Testis (tissue), 5 donors: ENCODE measurements at places on chromosomes 2 and 18. TPM values are rescaled to one million over a fixed set of nuclear protein-coding genes. Genes with fewer than 3 reads are reported as not detected.
A peak's percentile ranks its signal among the peaks of the same experiment; 100 is the strongest.

FBXO36 gene
- 16.8 TPM for polyA plus RNA-seq

GRCh38 chr2:109692013-109692743 is 78.0 kb downstream of the SOWAHC start:
- DNase-seq = peak; percentile 22
- peaks cover 41% of the 10 kb centered on the region for H3K4me1 ChIP-seq
- peak overlapping the region; percentile 81 for H3K27ac ChIP-seq
- H3K27me3 ChIP-seq = no peaks in the 10 kb centered on the region
- no peaks in the 10 kb centered on the region for H3K36me3 ChIP-seq
- no peak overlapping the region for H3K4me3 ChIP-seq

TRABD2A gene
- polyA plus RNA-seq = 82.5 TPM

DSEL gene
- polyA plus RNA-seq = 2.7 TPM

ZBTB7C gene
- 14.1 TPM for polyA plus RNA-seq

DNA sequence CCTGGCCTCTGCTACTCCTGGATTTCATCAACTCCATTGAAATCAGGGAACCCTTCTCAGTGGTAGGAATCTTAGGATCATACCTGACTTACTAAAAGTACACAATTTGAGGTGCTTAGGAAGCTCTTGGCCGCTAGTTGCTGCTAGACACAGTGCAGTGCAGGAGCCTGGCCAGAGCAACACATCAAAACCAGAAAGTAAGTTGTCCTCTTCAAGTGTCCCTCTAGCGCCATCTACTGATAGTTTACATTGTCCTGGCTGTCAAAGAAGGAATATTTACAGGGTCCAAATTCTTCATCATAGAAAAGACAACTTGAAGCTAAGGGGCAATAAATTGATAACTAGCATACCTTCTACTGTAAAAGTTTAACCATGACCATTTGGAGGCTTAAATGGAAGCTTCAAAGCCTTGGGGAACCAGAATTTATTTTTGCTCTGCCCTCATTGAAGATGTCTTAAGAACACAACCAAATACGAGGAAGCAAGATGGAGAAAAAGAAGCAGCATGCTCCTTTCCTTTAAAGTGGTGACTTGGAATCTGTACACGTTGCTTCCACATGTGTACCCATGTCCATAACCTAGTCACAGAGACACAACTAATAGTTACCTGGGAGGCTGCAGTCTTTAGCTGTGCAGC is 889.1 kb upstream of the GCFC2 start:
- peak; percentile 87 for DNase-seq
- no peaks in the 10 kb centered on the region for H3K27me3 ChIP-seq
- no peak overlapping the region for H3K27ac ChIP-seq
- no peaks in the 10 kb centered on the region for H3K36me3 ChIP-seq
- no peak overlapping the region for H3K4me3 ChIP-seq
- no peaks in the 10 kb centered on the region for H3K4me1 ChIP-seq

GRCh38 chr2:211981451-211981850 is 557.2 kb downstream of the ERBB4 start:
- H3K4me3 ChIP-seq = no peak overlapping the region
- H3K36me3 ChIP-seq = no peaks in the 10 kb centered on the region
- H3K27ac ChIP-seq = no peak overlapping the region
- no peak for DNase-seq

CROCC2 gene
- polyA plus RNA-seq = 0.51 TPM

GRCh38 chr18:9474108-9474982 is 968 bp upstream of the RALBP1 start:
- no peak for DNase-seq
- H3K36me3 ChIP-seq = no peaks in the 10 kb centered on the region
- H3K4me3 ChIP-seq = peak overlapping the region; percentile 85
- H3K27ac ChIP-seq = peak overlapping the region; percentile 89
- H3K4me1 ChIP-seq = peaks cover 7% of the 10 kb centered on the region

DNA sequence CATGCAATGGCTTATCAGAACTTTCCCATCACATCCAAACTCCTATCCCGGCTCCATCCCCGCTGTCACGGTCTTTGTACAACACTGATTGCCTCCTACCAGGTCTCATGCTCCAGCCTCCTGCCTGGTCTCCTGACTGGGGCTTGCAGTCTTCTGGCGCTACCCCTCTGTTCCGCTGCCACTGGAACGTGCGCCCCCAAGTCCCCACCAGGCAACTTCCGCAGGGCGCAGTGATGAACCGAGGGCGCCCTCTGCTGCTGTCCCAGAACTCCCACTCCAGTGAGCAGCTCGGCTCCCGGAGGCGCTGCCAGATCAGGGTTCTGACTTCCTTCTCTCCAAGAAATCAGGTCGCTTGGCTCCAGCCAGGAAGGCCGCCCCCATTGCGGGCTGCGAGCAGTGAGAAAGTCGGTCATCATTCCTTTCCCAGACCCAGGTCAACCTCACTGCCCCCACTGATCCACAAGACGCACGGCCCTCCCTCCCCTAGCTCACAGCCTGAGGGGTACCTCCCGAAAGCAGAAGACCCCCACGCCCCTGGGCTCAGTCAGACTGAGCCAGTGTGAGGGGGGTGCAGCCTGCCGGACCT is 43.9 kb upstream of the RAB11FIP5 start:
- no peak overlapping the region for H3K4me3 ChIP-seq
- peak; percentile 72 for DNase-seq
- H3K27me3 ChIP-seq = no peaks in the 10 kb centered on the region

- DNase-seq = peak; percentile 68
- peak overlapping the region; percentile 30 for H3K4me3 ChIP-seq
- H3K4me1 ChIP-seq = peaks cover 3% of the 10 kb centered on the region
- H3K36me3 ChIP-seq = no peaks in the 10 kb centered on the region
Measured at GRCh38 chr18:26574958-26575864, 26.9 kb upstream of the KCTD1 start.

DNA sequence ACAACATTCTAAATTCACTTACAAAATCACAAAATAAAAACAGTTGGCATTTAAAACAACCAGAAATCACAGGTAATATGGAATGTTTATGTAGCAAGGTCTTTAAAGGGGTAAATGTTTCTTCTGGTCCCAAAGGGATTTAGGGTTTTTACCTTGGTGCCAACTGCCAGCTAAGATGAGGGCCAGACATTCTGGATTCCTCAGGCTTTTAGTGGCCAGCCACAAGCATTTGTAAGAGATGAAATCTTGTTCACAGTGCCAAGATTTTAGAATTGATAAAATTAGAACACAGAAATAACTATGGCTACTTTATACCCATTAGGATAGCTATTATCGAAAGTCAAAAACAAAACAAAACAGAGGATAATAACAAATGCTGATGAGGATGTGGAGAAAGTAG is 60.4 kb upstream of the CDKL4 start:
- H3K27me3 ChIP-seq = no peaks in the 10 kb centered on the region
- no peak for DNase-seq
- no peaks in the 10 kb centered on the region for H3K36me3 ChIP-seq
- H3K4me1 ChIP-seq = no peaks in the 10 kb centered on the region
- no peak overlapping the region for H3K27ac ChIP-seq

FIGN gene
- 3.5 TPM for polyA plus RNA-seq

ST6GAL2 gene
- 14.3 TPM for polyA plus RNA-seq

DNAJC5G gene
- polyA plus RNA-seq = 65.0 TPM

- no peak overlapping the region for H3K27ac ChIP-seq
- peaks cover 4% of the 10 kb centered on the region for H3K36me3 ChIP-seq
- no peaks in the 10 kb centered on the region for H3K27me3 ChIP-seq
- H3K4me1 ChIP-seq = no peaks in the 10 kb centered on the region
Measured at GRCh38 chr18:76894566-76895346, 72.4 kb downstream of the ZNF236 start.

- DNase-seq = no peak
- H3K4me1 ChIP-seq = no peaks in the 10 kb centered on the region
- no peaks in the 10 kb centered on the region for H3K27me3 ChIP-seq
- H3K27ac ChIP-seq = no peak overlapping the region
Measured at GRCh38 chr2:239545741-239546392, 145.0 kb upstream of the HDAC4 start.

IL36A gene
- polyA plus RNA-seq = not detected

DNA sequence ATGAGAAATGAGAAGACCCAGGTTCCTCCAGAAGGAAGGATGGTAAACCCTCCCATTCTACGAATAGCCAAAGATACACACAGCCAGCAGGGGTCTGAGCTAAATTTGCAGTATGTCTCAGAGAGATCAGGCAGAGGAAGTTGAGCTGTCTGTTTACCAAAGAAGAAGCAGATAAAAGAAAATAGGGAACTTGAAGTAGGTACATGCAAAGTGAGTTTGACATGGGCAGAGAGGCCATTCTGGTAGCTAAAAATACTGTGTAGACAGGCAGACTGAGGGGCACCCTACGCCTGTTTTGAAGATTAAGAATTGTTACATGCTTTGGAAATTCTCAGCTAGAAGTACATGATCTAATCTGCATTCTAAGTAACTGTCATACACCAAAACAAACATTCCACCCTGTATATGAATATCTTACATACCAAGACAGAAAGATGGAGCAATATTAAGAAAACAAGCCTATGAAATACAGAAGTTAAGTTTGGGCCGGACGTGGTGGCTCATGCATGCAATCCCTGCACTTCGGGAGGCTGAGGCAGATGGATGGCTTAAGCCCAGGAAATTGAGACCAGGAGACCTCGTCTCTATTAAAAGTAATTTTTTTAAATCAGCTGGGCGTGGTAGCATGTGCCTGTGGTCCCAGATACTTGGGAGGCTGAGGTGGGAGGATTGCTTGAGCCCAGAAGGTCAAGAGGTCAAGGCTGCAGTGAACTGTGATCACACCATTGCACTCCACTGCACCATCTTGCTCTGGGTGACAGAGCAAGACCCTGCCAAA is 157.9 kb downstream of the ANKRD44 start:
- no peaks in the 10 kb centered on the region for H3K27me3 ChIP-seq
- no peaks in the 10 kb centered on the region for H3K36me3 ChIP-seq
- H3K27ac ChIP-seq = no peak overlapping the region
- DNase-seq = no peak
- no peak overlapping the region for H3K4me3 ChIP-seq
- no peaks in the 10 kb centered on the region for H3K4me1 ChIP-seq

DNA sequence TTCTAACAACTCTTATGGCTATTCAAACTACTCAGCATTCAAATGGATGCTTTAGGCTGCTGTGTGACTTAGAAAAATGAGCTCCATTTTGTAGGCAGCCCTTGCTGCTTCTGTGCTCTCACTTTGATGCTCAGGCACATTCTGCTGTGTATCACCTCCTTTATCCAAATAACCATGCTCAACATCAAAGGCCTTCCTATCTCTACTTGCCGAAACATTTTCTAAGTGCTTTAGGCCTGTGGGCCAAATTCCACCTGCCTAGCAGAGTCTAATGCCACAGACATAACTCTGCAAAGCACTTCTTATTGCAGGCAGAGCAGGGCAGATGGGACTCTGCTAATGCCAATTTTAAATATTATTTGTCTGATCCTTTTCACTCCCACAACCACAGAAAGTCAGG is 397.4 kb downstream of the RND3 start:
- H3K4me1 ChIP-seq = no peaks in the 10 kb centered on the region
- H3K4me3 ChIP-seq = no peak overlapping the region
- H3K27me3 ChIP-seq = no peaks in the 10 kb centered on the region

DNA sequence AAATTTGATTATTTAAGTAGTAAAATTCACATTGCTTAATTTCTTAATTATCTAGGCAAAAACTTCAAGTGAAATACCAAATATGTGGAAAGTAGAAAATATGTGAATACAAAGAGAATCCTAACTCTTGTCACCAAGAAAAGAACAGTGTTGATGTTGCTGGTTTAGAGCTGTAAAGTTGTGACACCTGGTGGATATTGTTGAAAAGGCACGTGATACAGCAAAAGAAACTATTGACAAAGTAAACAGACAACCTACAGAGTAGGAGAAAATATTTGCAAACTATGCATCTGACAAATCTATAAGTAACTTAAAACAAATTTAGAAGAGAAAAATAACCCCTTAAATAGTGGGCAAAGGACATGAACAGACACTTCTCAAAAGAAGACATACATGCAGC is 25.6 kb upstream of the ZC3H15 start:
- no peaks in the 10 kb centered on the region for H3K36me3 ChIP-seq
- no peaks in the 10 kb centered on the region for H3K27me3 ChIP-seq
- H3K27ac ChIP-seq = no peak overlapping the region
- no peak overlapping the region for H3K4me3 ChIP-seq
- no peaks in the 10 kb centered on the region for H3K4me1 ChIP-seq
- DNase-seq = no peak

DNA sequence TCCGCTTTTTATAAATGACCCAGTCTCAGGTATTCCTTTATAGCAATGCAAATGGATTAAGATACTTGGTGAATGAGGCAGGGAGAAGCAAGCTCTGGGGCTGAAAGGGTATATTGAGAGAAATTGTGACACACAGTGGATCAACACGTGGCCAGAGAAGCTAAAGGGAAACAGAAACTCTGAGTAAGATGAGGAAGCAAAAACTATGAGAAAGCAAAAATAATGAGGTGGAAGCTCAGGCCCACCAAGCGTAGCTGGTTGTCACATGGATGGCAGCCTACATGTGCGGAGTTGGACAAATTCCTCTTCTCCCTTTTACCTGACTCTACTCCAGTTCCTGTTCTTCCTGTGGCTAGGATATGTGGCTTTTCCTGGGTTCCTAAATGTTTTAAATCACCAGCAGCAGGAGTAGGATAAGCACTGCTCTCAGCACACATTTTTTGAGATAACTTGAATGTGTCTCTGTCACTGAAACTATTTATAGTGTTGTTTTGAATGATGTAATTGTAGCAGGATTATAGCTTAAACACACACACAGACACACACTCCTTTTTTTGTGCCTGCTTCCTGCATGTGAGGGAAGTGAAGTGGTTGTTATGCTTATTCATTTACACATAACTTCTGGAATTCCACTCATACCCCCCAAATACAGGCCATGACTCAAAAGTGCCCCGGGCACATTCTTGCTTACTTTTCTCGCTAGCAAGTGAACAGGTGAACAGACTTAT is 30.1 kb upstream of the EPC2 start:
- no peak overlapping the region for H3K4me3 ChIP-seq
- H3K27me3 ChIP-seq = no peaks in the 10 kb centered on the region

DNA sequence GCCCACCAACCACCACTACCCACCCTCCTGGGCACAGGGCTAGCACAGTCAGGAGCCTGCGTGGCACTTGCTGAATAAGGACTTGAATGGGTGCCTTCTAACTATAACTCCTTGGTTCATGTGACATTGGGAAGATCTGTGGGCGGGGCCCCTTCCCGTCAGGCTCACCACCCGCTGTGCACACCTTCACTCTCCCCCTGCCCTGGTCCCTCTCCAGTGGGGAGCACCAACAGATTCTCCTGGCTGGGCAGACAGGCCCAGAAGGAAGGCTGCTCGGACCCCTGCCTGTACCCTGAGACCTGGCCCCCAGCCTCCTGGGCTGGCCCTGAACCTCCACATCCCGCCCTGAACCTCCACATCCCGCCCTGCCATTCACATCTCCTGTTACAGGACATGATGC is 33.4 kb upstream of the POMC start:
- no peak overlapping the region for H3K27ac ChIP-seq
- H3K4me1 ChIP-seq = peaks cover 5% of the 10 kb centered on the region
- H3K4me3 ChIP-seq = no peak overlapping the region
- no peak for DNase-seq
- no peaks in the 10 kb centered on the region for H3K36me3 ChIP-seq

- no peak for DNase-seq
- H3K36me3 ChIP-seq = no peaks in the 10 kb centered on the region
- no peaks in the 10 kb centered on the region for H3K4me1 ChIP-seq
- H3K27me3 ChIP-seq = no peaks in the 10 kb centered on the region
- H3K27ac ChIP-seq = no peak overlapping the region
Measured at GRCh38 chr2:122704109-122704563, 948.7 kb downstream of the TSN start.

POTEC gene
- polyA plus RNA-seq = 10.8 TPM
